ENCODE measurements at places on chromosomes 2 and 18. TPM values are rescaled to one million over a fixed set of nuclear protein-coding genes. Genes with fewer than 3 reads are reported as not detected.

TMEM185B gene
- total RNA-seq = 15.3 TPM

WBP1 gene
- 65.0 TPM for total RNA-seq

SMAD7 gene
- 39.6 TPM for total RNA-seq

NETO1 gene
- not detected for total RNA-seq

CNGA3 gene
- total RNA-seq = not detected

- no peaks in the 10 kb centered on the region for H3K36me3 ChIP-seq
- peak within 1 kb of the TSS; percentile 34 for H3K4me3 ChIP-seq
- H3K27ac ChIP-seq = peak within 1 kb of the TSS; percentile 3
- no peaks in the 10 kb centered on the region for H3K27me3 ChIP-seq
- DNase-seq = peak; percentile 93
- H3K4me1 ChIP-seq = peaks cover 12% of the 10 kb centered on the region
Measured at GRCh38 chr18:63949068-63949737, at the start of gene HMSD. TSS of gene HMSD (plus strand) at chr18:63949301. CDS start at chr18:63953456, 4,155 bp downstream.

GRCh38 chr18:75775121-75775520 is 347.6 kb upstream of the SMIM21 start:
- H3K4me3 ChIP-seq = no peak overlapping the region
- no peaks in the 10 kb centered on the region for H3K27me3 ChIP-seq
- H3K4me1 ChIP-seq = no peaks in the 10 kb centered on the region
- no peak overlapping the region for H3K27ac ChIP-seq
- H3K36me3 ChIP-seq = no peaks in the 10 kb centered on the region

GRCh38 chr2:27572998-27573429 is 9.8 kb upstream of the ZNF512 start:
- H3K4me1 ChIP-seq = no peaks in the 10 kb centered on the region
- H3K4me3 ChIP-seq = no peak overlapping the region
- no peak for DNase-seq
- H3K27ac ChIP-seq = no peak overlapping the region
- H3K27me3 ChIP-seq = no peaks in the 10 kb centered on the region
- no peaks in the 10 kb centered on the region for H3K36me3 ChIP-seq

GRCh38 chr2:65639156-65639864 is 206.9 kb upstream of the SPRED2 start:
- H3K36me3 ChIP-seq = no peaks in the 10 kb centered on the region
- H3K27ac ChIP-seq = no peak overlapping the region
- no peak for DNase-seq

- no peaks in the 10 kb centered on the region for H3K27me3 ChIP-seq
- no peaks in the 10 kb centered on the region for H3K4me1 ChIP-seq
- no peaks in the 10 kb centered on the region for H3K36me3 ChIP-seq
- H3K27ac ChIP-seq = no peak overlapping the region
Measured at GRCh38 chr18:4672162-4672561, 217.1 kb upstream of the DLGAP1 start.

DNA sequence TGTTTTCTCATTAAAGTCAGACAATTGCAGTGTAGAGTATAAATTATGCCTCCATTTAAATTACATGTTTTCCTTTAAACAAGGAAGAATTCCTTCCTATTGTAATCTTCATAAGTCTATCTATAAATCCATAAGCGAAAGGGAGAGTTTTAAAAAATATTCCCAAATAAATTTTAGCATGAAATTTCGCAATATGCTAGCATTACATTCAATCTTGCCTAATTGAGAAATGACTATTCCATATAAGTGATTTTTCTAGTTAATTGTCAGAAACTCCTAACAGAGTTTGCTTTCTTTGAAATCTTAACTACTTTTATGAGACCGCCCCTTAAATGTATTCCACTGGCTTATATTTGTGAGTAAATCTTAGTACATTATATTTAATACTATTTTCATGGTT is 133.1 kb upstream of the CRIM1 start:
- H3K4me1 ChIP-seq = no peaks in the 10 kb centered on the region
- H3K27me3 ChIP-seq = no peaks in the 10 kb centered on the region
- H3K36me3 ChIP-seq = no peaks in the 10 kb centered on the region
- H3K4me3 ChIP-seq = no peak overlapping the region

- no peak for DNase-seq
- H3K27ac ChIP-seq = no peak overlapping the region
- no peaks in the 10 kb centered on the region for H3K36me3 ChIP-seq
- no peaks in the 10 kb centered on the region for H3K4me1 ChIP-seq
Measured at GRCh38 chr2:209911486-209911885, 91.0 kb upstream of the RPE start.

DNA sequence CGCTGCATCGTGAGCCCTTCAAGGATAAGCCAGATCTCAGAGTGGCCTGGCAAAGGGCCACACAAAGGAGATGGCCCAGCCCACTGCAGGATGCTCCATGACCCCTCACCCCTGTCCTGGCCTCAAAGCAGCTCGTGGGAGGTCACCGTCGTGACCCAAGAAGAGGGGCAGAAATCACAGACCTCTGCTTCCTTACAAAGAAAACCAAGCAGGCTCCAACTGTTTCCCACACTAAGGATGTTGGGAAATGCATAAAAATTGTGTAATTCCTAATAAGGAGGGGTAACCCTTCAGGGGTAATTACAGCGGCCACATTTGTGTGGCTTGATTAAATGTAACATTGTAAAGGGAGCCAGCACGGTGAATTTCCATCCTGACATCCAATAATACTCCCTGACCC is 102.3 kb downstream of the BOD1L2 start:
- H3K4me3 ChIP-seq = no peak overlapping the region
- no peaks in the 10 kb centered on the region for H3K27me3 ChIP-seq
- H3K36me3 ChIP-seq = no peaks in the 10 kb centered on the region

DNA sequence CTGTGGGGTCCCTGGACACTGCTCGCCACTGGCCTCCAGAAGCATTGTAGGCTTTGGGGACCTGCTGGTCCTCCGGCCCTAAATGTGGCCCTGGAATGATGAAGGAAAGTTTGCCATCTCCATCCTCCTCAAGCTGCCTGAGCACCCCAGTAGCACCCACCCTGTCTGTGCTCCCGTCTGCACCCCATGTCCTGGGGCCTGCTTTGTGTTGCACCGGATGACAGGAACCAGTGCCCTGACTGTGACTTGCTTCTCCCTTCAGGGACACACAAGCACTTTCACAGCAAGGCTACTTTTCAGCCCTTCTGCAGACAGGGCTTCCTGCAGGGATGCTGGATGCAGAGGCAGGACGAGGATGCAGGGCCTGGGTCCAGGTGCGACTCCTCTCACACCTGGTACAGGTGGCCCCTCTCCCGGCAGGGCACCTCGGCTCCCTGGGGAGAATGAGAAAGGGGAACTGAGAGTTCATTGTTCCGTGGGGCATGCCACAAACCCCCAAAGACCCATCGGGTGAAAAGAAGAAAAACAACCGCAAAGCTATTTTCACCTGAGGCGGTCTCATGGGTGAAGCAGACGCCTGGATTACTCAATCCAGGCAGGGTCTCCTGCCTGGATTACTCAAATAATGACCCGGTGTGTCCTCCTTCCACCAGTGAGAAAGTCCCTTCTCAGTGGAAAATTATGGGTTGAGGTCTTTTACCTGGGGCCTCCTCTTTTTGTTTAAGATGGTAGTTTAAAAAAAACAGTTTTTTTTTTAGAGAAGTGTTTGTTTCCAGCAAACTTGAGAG is 74.9 kb downstream of the LONRF2 start:
- no peaks in the 10 kb centered on the region for H3K27me3 ChIP-seq
- DNase-seq = no peak
- no peak overlapping the region for H3K27ac ChIP-seq
- no peaks in the 10 kb centered on the region for H3K36me3 ChIP-seq
- H3K4me3 ChIP-seq = no peak overlapping the region
- peaks cover 5% of the 10 kb centered on the region for H3K4me1 ChIP-seq

GRCh38 chr2:142299021-142299420 is 168.2 kb upstream of the LRP1B start:
- H3K27me3 ChIP-seq = no peaks in the 10 kb centered on the region
- H3K27ac ChIP-seq = no peak overlapping the region
- H3K4me1 ChIP-seq = no peaks in the 10 kb centered on the region
- no peak for DNase-seq
- H3K36me3 ChIP-seq = no peaks in the 10 kb centered on the region

All from upper lobe of left lung (tissue), 6 donors.